Fibroblast of skin of right biceps (primary cell): ENCODE measurements at places on chromosomes 5 and 9.

- DNase-seq, result peak; percentile 22
Observed at GRCh38 chr9:82247318-82247717, 258.7 kb downstream of the SPATA31D1 start.

DNA sequence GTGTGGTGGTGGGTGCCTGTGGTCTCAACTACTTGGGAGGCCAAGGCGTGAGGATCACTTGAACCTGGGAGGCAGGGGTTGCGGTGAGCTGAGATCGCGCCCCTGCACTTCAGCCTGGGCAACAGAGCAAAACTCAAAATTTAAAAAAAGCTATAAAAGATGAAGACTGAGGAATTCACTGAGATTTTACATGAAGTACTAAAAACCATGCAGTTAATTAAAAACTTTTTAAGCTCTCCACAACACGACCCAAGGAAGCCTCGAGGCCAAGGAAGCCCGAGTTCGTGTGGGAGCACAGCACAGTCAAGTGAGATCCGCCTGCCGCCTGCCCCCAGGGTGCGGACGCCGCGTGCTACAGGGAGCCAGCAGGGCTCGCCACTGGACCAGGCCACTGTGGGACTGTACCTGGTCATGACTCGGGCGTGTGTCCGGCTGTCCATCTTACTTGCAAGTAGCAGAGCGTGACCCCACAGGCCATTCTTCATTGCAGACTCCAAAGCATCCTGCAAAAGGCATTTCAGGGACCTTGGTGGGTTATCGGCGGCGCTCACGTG lies 21.2 kb upstream of the INPP5E start:
- DNase-seq, result no peak

DNA sequence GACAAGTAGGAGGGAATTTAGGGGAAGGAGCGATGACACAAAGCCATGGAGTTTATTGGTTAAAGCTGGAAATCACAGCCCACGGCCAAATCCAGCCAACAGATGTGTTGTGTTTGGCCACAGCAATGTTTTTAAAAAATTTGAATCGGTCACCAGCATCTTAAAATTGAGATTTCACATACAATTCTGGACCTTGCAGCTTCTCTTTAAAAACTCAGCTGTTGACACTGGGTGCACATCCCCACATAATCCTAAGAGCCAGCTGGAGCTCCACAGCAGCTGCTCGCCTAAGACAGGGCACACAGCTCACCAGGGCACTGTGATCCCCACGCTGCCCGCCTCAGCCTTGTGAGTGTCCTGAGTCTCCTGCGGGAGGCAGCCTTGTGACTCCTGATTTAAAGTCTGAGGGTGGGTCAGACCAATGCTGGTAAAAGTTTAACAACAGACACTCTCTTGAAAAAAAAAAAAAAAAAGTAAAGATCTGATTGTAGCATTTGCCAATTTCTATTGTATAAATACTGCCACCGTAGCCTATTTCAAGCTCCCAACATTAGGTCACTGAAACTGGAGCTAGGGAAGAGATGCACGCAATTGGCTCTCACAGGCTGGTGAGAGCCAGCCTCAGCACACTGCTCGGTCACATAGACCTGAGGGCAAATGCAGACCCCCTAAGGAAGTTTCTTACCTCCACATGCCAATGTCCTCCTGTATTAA lies 124.8 kb downstream of the HSD17B3 start:
- no peak for DNase-seq

GRCh38 chr5:12488161-12488560 lies 583.9 kb upstream of the CTNND2 start:
- DNase-seq, result no peak

GRCh38 chr9:114046237-114046755 lies 31.8 kb downstream of the AMBP start:
- no peak for DNase-seq

DNA sequence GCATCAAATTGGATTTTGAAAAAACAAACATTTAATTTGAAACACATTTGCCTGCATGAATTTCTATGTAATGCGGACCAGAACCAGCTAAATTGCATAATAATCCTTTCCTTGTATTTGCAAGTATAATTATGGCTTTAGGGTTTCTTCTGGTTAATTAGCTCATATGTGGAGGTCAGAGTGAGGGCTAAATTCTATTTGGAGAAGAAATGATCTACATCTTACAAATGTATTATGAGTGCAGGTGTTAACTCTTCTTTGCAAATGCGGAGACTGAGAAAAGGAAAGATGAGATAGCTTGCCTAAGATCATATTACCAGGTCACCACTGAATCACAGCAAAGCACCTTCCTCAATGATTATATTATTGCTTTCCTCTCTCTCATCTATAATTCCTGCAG lies 194.7 kb downstream of the CDH9 start:
- DNase-seq, result no peak

DNA sequence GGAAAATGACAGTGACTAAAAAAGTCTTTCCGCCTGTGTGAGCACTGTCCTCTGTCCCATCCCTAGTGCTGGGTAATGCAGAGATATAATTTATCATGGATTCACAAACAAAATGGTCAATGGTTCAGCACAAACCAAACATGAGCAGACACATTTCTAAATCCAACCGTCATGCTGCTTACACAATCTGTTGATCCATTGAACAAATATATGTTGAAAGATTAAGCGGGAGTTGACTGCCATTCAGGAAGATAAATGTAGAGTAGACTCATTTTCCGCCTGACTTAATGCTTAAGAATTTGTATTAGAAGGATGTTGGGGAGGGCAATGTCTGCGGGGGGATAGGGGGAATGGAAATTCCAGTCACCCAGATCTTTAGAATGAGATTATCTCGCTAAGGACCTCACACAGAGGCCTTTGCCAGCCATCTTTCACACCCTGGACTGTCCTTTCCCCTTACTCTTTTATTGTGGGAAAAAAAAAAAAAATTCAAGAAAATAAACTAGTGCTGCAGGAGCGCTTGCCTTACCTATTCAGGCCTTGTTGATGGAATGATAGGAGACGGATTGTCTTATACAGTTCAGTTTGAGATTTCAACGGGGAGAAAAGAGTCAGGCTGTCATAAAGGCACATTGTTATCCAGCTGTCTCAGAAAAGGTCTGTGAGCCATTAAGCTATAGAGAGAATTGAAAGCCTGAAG lies 153.7 kb downstream of the TLE1 start:
- peak; percentile 89 for DNase-seq

DNA sequence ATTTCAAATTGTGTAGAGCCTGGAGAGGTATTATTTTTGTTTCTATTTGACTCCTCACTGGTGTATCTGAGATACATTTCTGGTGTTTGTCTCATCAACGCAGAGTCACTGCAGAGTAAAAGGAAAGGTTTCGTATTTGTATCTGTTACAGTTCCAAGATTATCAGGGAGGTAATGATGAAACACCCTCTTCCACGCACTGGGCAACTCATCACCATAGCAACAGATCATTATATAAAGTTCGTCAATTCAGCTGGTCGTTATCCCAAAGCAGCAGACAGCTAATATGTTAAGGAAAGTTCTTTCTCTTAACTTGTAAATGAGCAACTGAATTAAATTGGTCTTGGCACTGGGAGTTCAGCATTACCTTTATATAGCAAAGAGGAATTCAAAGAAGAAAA lies 513.5 kb downstream of the MTRR start:
- DNase-seq, result no peak

DNA sequence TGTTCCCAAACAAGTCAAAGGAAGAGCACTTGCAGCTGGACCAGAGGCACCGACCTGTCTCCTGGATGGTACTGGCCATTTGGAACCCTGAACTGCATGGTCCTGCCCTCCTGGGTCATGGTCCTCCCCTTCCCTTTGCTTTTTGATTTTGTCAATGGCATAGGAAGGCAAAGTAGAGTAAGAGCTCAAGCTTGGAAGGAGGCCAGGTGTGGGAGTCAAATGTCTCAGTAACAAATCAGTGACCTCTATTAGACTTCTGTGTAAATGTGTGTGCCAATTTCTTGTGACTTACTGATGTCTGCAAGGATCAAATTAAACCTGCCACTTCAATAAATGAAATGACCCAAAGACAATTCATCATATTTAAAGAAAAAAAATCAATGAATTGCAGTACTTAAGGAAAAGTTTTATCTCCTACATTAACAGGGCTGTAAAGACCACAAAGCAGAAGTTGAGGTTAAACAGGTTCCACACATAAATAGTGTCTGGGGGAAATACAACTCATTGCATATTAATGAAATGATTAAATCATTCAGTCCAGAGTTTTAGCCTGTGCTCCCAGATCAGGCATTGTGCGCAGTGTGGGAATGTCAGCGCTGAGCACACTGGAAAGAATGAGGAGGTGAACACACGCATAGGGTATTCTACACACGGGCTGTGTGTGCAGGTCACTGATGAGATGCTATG lies 32.7 kb downstream of the OSMR start:
- no peak for DNase-seq

DNA sequence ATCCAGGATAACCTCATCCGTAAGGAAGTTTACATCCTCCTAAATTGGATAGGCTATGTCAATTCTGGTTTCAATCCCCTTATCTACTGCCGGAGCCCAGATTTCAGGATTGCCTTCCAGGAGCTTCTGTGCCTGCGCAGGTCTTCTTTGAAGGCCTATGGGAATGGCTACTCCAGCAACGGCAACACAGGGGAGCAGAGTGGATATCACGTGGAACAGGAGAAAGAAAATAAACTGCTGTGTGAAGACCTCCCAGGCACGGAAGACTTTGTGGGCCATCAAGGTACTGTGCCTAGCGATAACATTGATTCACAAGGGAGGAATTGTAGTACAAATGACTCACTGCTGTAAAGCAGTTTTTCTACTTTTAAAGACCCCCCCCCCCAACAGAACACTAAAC lies 1.3 kb downstream of the ADRB2 start:
- DNase-seq, result no peak

DNA sequence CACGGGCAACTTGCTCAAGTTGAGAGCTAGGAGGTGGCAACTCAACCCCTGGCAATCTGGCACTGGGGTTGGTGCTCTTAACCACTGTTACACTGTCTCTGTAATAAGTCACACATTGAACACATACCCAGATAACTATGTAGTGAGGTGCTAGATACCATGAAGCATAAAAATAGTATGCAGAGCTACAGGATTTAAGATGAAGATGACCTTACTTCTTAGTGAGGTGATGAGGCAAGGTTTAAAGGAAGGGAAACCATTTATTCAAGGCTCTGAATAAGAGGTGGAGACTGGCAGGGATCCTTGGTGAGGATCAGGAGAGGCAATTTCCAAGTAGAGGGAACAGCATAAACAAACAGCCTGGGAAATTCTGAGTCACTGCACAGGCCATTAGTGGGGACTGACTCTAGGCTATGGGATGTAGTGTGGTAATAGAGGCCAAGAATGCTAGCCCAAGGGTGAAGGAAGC lies 67.6 kb upstream of the NR3C1 start:
- DNase-seq, result peak; percentile 83

GRCh38 chr5:146574713-146575112 lies 58.7 kb upstream of the GPR151 start:
- no peak for DNase-seq

- no peak for DNase-seq
Observed at GRCh38 chr5:81363093-81363871, 30.7 kb downstream of the ACOT12 start.

GRCh38 chr9:127735530-127736185 lies 564 bp upstream of the TOR2A start:
- DNase-seq, result no peak

DNA sequence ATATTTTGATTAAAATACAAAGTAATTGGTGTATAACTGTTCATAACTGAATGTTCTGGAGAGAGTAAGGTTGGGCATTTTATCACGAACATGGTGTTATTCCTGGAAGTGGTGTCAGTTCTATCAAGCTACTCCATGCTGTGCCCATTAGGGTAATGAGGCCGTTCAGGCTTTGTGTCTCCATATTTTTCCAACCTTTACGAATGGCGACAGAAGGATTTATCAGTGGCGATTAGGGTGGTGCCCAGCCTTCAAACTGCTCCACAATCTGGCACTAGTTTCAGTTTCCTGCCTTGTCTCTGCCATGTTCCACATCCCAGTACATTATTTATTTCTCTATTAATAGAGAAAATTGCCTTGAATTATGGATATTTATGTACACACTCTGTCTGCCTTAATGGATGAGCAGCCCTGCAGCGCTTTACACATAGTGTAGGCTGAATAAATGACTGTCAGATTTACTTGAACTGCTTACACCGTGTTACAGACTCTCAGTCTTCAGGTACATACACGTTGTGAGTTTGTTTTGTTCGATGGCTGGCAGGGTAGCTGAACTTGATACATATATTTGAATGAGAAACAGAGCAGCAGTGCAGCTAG lies 23.9 kb upstream of the TMC1 start:
- no peak for DNase-seq

DNA sequence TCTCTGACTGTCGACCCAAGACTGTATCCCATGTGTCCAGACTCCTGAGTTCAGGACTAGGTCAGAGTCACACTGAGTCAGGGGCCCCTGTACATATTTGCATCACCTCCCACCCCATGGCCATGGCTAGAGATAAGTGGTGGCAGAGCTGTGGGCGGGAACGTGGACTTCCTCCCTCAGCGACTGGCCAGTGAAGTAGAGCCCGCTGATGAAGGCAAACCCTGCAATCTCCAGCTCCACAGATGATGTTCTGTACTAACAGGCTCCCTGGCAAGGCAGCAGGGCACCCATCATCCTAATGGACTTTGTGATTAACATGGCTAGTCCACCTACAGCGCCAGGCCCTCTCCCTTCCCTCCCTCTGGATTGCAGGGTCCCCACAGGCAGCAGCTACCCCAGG lies 110.5 kb upstream of the LRRTM2 start:
- no peak for DNase-seq

DNA sequence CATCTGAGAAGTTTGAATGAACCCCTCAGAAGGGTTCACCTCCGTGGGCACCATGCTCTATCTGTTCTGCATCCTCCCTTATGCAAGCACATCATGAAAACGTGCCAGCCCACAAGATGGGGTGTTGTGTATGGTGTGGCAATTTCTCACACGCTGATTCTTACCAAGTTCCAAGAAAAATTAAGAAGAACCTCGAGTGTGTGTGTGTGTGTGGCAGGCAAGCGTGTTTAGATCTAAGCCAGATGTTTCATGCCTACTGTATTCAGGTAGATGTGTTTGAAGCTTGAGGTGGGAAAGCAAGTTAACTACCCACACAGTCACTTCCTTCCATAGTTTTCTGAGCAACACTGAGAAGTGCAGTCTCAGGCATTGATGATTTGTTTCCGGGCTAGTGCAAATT lies 77.7 kb upstream of the GNA14 start:
- no peak for DNase-seq

DNA sequence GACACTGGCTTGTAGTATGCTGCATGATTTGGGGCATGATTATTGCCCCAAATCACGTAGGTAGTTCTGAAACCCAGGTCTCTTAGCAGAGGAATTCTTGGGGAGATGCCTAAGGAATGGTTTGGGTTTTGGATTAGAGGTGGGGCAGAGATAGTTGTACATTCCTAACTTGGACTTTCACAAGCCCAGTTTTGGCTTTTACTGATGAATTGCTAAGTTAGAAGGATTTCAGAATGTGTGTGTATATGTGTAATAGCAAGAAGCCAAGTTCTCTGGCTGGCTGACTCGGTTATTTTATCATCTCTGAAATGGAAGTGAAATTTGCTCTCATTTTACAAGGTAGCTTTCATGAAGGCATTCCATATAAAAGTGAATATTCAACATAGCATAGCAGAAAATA lies 23.8 kb upstream of the ZNF131 start:
- no peak for DNase-seq

GRCh38 chr9:26604076-26604662 lies 288.4 kb downstream of the CAAP1 start:
- DNase-seq, result no peak
